ENCODE measurements at places on chromosomes 3 and 15.

- no peak for DNase-seq
Measured at GRCh38 chr15:80790236-80790635, 11.1 kb downstream of the CEMIP start.

GRCh38 chr3:159953325-159954085, 35.1 kb upstream of the IL12A start:
- DNase-seq = no peak

DNA sequence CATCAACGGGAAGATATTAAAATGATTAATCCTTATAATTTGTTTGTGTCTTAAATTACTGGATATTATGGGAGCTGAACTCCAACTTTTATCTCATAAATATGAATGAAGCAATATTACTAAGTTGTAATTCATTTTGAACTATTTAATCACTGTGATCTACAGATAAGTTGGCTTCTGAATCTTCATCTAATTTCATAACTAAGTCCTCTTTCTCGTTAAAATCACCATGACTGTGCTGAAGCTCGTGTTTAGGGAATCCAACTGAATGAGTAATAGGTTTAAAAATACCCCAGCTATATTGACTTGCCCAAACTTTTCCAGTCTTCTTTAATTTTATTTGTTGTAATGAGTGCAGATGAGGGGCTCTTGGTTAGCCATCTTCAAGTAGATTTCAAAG, 14.1 kb downstream of the MDFIC2 start:
- DNase-seq = peak; percentile 58

GRCh38 chr15:25374143-25374542, 64.7 kb downstream of the UBE3A start:
- no peak for DNase-seq

DNA sequence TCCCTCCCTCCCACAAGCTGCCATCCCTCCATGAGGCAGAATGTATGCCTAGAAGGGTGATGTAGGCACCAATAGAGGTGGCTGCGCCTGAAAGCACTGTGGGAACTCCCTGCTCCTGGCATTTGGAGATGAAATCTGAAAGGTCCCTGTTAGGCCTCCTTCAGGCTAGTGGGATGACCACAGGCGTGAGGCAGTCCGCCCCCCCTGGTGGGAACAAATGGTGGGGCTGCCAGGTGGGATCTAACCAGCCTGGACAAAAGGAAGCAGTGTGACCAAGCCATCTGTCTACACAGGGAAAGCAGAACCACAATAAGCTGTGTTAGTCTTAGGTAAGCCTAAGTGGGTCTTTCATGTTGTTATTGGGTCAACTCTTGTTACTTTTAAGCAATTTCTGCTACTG, 25.3 kb downstream of the IL5RA start:
- no peak for DNase-seq
